ENCODE measurements at places on chromosomes 3 and 15. TPM values are rescaled to one million over a fixed set of nuclear protein-coding genes. Genes with fewer than 3 reads are reported as not detected.

Gene LSG1
- total RNA-seq = 37.5 TPM

Gene TRIM42
- not detected for total RNA-seq

Gene GOLGA6L9
- 0.87 TPM for total RNA-seq

Gene CFAP91
- not detected for total RNA-seq

Gene CAPN7
- total RNA-seq = 42.7 TPM

Gene CLRN1
- total RNA-seq = not detected

Gene SERINC4
- total RNA-seq = 0.30 TPM

Gene TSC22D2
- 29.7 TPM for total RNA-seq

Gene MKRN3
- total RNA-seq = 2.1 TPM

Gene CHRNA5
- total RNA-seq = 0.71 TPM

All from psoas muscle (tissue), 8 donors.